NCI-H1092 treated with DMSO at 0.1 percent for 48 hours (cell line): ENCODE measurements at places on chromosomes 13 and 19.

- no peak for DNase-seq
Observed at GRCh38 chr13:98265692-98266551, 88.9 kb upstream of the RNF113B start.

- no peak for DNase-seq
Observed at GRCh38 chr19:56119582-56119978, 1.5 kb downstream of the ZNF787 start.

- no peak for DNase-seq
Observed at GRCh38 chr13:99540530-99540929, 39.3 kb downstream of the TM9SF2 start.

- DNase-seq, result peak; percentile 96
Observed at GRCh38 chr19:36054733-36055686, at the start of gene WDR62. Gene WDR62, plus strand, starts transcription at chr19:36054897. Its CDS starts 75 bp downstream, at chr19:36054972.

- DNase-seq, result no peak
Observed at GRCh38 chr13:102763741-102764140, 9.8 kb downstream of the TEX30 start.

GRCh38 chr13:51688937-51689662 is 104.8 kb downstream of the WDFY2 start:
- DNase-seq, result no peak

GRCh38 chr19:17482877-17483604 is 12.7 kb downstream of the SLC27A1 start:
- DNase-seq, result no peak

DNA sequence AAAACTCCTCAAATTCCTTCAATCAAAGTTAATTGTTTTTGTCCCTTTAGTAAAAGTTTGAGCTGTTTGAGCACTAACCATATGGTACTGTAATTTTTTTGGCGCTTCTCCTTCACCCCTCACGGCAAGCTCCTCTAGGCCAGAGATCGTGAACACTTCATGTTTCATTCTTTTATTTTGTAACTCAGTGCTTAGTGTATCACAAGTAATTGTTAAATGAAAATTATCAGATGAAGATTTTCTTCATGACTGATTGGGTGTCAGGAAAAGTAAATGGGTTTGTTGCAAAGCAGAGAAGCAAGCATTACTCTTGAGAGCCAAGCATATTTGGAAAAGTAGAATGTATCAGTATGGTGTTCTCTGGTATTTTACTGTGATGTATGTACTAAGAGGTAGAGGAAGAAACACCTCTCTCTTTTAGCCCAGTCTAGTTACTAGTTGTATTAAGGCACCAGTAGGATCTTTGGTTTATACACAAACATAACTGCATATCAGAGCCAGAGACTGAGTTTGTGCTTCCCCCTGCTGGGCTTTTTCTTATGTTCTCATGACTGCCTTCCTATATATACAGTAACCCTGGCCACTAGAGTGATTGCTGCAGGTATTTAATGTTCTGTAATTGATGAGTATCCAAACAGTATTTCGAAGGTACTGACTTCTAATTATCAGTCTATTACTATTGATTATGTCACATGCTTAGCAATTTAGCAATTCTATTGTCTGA is 202.3 kb upstream of the KLHL1 start:
- DNase-seq, result peak; percentile 85

DNA sequence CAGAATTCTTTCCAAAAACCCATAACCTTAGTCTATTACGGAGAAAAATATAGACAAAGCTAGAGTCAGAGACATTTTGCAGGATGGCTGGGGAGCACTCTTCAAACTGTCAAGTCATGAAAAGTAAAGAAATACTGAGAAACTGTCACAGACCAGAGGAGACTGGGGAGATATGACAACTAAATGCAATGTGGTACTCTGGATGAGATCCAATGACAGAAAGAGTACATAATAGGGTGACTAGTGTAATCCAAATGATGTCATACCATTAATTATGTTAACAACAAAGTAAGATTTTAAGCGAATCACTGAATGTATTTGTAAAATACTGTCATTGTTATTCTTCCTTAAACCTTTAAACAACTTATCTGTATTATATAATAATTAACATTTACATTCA is 393.8 kb downstream of the LIG4 start:
- DNase-seq, result no peak

DNA sequence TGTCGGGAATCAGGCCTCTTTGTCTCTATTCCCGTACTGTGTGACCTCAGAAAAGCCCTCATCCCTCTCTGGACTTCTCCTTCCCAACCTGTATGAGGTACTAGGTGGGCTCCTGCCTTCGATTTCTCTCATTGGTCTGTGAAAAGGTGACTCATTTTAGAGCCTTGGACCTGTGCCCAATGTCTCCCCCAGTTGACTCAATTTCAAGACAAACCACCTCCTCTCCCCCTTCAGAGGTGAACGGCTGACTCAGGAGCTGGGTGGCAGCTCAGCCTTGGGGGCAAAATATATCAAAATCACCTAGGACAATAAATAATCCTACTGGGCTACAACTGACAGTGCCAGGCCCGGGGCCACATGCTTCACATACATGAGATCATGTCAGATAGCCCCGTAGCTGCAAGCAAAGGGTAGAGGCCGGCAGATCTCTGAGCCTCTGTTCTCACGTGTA is 630 bp downstream of the COQ8B start:
- DNase-seq, result no peak
